ENCODE measurements at places on chromosomes 12 and 14. TPM values are rescaled to one million over a fixed set of nuclear protein-coding genes. Genes with fewer than 3 reads are reported as not detected.

DNA sequence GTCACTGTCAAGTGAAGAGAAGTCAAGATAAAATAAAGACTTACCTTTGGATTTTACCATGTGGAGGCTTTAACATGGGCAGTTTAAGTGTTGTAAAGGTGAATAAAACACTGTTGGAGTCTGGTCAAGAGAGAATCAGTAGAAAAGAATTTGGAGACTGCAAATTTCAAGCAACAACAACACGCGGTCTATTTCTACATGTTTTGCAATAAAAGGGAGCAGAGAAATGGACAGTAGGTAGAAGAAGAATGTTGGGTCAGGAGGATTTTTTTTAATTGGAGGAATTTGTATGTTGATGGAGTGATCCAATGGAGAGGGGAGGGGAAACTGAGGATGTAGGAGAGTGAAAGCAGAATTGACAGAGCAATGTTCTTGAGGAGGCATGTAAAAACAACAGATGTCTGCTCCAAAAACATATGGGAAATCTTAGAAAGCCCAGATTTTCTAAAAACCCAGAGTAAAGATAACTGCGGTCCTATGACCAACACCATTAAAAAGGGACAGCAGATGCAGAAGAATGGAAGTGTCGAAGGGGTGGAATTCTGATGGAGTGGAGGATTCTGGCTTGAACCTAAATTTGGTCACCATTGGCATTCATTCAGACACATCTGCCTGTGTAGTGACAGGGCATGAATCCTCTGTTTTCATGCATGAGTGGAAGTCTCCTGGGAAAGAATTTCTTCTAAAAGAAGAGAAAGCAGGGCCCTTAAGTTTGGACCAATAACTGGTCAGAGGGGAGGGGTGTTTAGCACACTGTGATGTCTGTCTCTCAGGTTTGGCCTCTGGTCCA lies 68.0 kb upstream of the OSBPL8 start:
- DNase-seq: no peak

DNA sequence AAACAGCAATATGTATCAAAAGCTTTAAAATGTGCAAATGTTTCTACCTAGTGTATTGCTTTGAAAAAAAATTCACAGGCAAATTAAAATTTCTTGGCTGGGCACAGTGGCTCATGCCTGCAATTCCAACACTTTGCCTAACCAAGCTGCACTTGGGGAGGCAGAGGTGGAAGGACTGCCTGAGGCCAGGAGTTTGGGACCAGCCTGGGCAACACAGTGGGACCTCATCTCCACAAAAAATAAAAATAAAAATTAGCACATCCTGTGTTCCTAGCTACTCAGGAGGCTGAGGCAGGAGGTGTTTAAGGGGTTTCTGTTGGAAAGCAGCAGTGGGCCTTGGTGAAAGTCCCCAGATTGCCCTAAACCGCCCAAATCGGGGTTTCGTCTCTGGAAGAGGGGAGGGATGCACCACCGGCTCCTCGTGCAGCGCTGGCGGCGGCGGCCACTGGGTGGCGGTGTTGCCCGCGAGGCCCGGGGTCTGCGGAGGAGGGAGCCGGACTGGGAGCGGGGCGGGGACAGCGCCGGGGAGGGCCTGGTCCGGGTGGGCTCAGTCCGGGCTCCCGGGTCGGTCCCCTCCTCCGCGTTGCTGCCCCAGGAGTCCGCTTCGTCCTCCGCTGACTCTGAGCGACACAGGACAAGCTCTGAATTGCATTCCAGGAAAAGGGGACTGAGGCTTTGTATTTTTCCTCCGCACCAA lies 265.6 kb downstream of the AACS start:
- DNase-seq: peak; percentile 56

DNA sequence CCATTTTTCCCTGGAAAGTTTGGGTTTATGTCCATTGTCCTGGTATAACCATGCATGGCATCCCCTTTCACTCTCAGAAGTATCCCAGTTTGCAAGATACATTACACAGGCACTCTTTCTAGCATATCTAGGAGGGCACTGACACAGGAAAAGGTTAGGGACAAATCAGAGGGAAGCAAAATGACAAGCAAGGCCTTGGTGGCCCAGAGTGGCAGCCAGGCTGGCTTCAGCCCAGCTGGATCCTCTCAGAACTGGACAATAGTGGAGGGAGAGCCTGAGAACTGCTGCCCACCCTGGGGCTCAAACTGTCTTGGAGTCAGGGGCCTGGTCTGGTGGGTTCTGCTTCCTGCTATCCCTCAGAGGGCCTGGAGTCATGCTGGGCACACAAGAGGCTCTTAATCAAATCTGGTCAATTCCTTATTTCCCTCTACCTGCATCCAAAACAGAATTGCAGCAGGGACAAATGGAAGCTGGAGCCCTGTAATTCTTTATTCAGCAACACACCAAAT lies 2.6 kb downstream of the VDR start:
- no peak for DNase-seq

- no peak for DNase-seq
These were observed 7.0 kb downstream of the PRICKLE1 start for GRCh38 chr12:42582498-42582897.

DNA sequence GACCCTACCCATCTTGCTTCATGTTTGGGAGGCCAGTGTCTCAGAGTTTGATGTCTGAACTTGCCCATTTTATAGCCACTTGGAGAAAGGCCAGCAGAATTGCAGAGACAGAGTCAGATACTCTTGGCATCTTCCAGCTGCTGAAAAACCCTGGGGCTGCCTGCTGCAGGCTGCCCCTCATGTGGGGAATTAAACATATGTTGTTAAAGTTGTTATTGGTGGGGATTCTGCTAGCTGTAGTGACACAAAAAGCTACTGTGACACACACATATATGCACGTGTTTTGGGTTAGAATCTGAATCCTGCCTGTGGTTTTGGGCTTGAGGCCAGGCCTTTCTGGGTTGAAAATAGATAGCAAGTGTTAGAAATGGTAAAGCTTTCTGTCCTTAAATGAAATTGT lies 1288.4 kb downstream of the AACS start:
- DNase-seq: no peak

- no peak for DNase-seq
These were observed 35.8 kb upstream of the ZFP36L1 start for GRCh38 chr14:68828698-68829097.

GRCh38 chr14:79242666-79243065 lies 968.6 kb downstream of the DIO2 start:
- DNase-seq: no peak

LACRT gene
- total RNA-seq: not detected
